ENCODE measurements at places on chromosomes 6 and 20.

DNA sequence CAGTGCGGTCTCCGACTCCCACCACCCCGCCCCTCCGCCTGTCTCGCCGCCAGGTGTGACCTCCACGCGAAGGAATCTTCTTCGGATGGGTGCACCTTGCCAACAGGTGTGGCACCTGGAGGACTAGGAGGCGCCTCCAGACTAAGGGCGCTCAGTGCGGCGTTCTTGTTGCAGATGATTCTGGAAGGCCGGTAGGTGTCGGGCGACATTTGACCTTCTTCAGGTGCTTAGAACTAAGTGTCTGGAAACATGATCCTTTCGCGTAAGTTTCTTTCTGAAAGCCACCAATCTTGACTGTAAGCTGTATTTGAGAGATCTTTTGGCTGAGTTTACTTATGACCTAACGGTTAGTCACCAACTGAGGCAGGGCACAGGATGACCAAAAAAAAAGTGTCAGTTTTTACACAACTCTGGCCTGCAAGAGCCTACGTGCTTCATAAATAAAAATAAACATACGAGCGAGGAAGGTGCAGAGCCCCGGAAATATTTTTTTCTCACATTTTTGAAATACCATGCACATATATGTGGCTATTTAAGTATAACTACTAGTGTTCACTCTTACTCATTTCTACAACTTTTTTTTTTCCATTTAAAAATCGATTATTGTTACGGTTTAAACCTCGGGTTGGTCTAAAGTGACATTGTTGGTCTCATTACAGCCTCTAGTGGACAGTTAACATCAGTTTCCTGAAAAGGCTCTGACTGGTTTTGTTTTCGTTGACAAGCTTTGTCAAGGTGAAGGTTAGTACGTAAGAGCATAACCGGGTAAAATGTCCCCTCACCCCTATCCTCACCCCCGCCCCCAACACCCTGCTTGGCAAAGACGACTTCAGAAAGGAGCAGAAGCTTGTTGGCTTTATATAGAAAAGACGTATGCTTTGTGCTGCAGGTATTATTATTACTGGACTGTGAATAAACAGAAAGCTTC, 1.6 kb upstream of the ATXN1 start:
- peak; percentile 21 for DNase-seq

- no peak for DNase-seq
Observed at GRCh38 chr6:72813807-72814596, 192.1 kb downstream of the KCNQ5 start.

DNA sequence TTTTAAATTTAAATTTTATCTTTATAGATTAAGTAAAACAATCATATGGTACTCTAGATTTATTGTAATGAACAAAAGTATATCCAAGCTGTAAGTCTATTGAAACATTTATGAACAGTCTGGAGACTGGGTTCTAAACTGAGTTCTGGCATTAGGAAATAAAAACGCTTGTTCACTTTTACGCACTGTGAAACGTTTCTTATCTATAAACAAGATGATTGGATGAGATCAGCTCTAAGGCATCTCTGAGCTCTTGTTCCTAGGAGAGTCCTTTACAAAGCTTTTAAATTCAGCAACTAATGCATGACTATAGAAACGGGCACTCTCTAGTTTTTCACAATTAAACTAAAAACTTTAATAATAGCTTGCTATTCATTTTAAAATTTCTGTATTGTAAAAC, 6.8 kb downstream of the HUS1B start:
- no peak for DNase-seq

- no peak for DNase-seq
Observed at GRCh38 chr6:9503111-9503761, 911.6 kb downstream of the TFAP2A start.

- DNase-seq = no peak
Observed at GRCh38 chr6:56862415-56863175, 92.3 kb upstream of the BEND6 start.

DNA sequence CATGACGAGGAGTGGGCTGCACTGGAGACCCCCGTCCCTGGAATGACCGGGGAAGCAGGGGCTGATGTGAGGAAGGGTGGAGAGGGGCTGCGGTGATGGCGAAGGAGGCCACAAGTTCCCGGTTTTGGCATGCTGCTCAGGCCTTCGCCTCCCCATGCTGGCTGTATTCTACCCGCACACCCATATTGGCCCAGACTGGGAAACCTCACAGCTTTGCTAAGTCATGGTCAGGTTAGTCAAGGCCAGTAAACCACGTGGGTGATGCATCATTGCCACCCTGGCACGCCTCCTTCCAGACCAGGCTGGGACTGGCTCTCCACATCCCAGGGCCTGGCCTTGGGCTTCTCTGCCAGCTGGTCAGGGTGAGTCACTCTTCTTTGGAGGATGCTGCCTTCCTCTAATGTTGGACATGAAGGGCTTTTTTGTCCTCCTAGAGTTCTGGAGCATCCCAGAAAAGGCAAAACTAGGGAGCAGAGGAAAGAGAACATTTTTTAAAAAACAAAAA, 53.8 kb downstream of the PCNA start:
- no peak for DNase-seq

DNA sequence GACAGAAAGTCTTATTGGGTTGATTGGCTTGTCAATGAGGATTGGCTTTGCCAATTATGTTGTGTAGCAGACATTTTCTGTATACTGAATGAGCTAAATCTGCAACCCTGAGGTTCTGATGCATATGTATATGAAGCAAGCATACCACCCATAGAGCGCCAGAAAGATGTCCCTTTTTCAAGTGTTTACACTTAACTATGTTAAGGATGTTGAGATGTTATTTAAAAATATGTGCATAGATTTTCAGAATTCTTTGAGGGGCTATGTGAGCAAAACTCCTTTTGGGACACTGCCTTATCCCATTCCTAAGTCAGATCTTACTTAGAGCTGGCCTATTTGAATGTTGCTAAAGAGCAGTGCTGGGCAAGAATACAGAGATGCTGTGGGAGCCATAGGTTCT, 1.9 kb downstream of the AIG1 start:
- DNase-seq = no peak

DNA sequence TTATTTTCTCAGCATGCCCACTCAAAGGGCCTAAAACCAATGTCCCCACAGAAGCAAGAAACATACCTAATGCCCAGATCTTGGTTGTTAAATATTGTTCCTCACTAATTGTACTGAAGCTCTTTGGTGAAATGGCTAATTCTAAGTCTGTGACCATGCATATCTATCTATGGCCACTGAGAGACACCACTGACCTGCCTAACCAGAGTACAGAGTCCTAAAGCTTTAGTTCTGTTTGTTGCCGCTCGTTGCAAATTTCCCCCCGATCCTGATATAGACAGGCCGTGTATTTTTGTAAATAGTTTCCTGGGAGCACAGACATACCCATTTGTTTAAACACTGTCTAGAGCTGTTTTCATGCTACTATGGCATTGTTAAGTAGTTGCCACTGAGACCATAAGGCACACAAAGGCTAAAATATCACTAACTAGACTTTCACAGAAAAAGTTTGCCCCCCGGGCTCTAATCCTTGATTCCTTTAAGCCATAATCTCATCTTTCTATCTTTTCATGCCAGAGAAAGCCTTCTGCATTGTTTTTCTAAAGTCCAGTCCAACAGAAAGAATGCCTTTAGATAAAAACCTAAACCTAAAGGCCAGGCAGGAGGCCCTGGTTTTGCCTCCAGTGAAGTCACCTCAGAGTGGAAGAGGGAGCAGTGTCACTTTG, 48.7 kb downstream of the DNAAF9 start:
- DNase-seq = no peak

- DNase-seq = no peak
Observed at GRCh38 chr6:155455766-155456165, at the start of gene NOX3. TSS of gene NOX3 (minus strand) at chr6:155455839. CDS start at chr6:155455800, 39 bp downstream.

DNA sequence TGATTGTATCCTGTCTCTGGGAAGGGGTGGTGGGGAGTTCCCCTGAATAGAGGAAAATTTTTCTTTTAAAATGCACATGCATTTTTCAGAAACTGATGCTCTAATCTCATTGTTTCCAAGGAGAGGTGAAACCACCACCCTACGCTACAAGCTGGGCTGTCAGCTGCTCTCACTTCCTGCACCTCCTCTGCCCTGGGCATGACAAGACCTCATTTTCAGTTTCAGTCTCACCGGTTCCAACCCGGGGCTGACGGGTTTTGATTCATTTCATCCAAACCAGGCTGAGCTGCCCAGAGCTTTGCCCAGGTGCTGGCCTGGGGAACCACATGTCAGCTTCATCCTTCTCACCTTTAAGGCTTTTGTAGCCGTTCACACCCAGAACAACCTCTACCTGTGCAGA, 99.7 kb downstream of the EYA2 start:
- peak; percentile 1 for DNase-seq

DNA sequence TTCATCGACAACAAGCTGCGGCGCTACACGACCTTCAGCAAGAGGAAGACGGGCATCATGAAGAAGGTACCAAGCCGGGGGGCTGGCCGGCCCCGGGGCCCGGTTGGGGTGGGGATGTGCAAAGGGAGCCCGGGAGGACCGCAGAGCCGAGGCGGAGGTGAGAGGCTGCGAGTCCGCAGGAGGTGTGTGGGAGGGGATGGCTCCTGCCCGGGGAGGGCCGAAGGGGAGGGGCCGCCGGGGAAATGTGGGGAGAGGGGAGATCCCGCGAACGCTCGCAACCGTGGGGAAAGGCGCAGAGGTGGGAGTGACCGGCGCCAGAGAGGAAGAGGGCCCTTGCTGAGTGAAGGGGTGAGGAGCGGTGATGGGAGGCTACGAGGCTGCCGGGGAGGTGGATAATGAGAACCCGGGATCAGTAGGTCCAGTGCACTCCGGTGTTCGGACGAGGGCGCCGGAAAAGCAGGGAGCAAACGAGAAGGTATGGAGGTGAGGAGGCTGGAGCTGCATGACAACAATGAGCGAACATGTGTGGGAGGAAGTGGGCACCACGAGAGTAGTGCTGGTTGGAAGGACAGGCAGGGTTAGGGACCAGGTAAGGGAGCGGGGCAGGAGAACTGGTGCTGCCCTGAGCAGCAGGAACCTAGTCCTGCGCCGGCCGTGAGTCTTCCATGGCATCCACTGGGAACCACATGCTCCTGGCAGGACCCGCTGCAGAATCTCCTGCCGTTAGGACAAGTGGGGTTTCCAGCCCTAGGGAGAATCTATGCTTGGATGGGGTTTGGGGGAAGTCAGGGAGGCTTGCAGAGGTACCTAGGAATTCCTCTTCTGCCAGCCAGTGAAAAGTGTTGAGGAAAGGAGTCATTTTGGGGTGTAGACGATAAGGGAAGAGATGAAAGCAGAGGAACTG, 1.3 kb downstream of the SRF start:
- DNase-seq = peak; percentile 24

DNA sequence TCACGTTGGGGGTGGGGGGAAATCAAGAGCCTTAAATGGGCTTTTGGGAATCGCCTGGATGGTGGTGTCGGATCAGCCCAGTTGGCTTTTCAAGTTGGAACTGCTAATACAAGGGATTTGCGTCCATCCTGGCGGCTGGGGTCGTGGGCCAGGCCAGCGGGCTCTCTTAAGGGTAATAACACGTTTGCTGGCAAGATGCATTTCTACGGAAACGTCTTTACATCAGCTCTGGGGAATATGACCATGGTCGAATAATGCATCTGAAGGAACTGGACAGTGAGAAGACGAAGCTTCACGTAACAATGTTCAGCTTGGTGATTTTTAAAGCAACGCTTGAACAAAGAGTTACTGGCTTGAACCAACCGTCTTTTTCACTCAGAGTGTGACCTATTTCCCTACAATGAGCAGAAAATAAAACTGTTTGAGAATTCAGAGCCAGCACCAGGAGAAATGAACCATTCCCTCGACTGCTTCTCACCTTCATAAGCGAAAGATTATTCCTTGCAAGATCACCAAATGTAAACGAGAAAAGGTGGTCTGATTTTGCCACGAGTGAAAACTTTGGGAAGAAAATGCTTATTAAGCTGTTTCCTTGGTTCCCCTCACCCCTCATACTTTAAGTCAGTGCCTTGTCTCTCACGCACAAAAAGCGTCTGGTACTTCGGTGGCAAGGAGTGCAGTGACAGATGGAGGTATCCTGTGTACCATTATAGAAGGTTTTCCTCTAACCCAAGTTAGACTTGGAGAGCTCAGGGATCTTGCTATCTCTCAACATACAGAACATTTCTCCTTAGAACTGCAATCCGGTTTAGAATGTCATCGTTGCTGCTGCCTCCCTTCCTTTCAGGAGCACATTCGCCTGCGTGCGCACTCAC, 1.4 kb upstream of the MARCKS start:
- no peak for DNase-seq

GRCh38 chr6:17847203-17847760, 140.2 kb downstream of the KIF13A start:
- DNase-seq = no peak

GRCh38 chr6:137631323-137631722, 137.1 kb upstream of the OLIG3 start:
- DNase-seq = no peak

GRCh38 chr6:43203029-43203717, 21.2 kb downstream of the CUL9 start:
- no peak for DNase-seq

DNA sequence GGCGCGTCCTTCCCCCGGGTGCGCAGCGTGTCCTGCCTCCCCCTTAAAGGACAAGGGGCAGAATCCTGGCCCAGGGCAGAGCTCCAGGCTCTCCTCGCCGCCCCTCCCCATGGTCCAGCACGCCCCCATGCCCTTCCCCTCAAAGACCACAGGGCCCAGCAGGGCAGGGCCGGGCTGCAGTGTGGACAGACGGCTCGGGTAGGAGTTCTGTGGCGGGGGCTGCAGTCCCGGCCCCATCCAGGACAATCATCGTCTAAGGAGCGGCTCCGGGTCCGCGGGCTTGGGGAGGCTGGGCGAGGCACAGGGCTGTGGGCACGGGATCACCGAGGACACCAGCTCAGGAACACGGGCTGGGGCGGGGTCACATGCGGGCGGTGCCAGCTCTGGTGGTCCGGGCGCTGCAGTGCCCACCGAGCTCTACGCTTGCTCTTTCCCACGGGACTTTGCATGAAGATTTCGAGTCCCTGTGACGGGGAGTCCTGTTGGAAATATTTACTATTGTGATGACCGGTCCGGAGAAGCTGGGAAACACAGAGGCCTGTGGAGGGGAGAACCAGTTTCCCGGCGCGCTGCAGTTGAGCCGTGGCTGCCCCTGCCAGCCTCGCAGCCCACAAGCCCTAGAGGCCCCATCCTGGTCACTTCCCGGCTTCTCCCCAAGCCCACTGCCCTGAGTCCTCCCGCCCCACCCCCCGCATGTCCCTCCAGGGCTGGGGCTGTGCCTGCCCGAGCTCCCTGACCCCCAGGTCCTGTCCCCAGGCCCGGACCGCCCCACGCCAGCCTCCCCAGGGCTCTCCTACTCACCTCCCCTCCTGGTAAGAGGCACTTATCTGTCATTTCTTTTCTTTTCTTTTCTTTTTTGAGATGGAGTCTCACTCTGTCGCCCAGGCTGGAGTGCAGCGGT, 20.6 kb downstream of the SLC17A9 start:
- DNase-seq = no peak

DNA sequence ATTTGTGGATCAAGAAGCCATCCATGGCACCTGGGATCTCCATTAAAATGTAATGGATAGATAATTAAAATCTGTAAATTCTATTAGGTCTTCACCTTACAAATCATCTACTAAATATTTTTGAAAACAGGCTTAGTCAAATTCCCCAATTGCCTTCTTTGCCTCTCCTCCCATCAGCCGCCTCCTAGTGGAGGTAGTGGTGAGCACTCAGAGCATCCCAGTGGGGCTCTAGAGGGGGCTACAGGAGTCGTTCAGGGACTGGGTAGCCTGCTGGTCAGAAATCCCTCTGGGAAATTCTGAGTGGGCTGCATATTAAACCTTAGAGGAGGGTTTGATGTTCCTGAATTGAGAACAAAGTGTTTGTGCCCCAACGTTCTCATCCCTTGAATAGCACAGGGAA, 20.8 kb upstream of the PAX1 start:
- DNase-seq = no peak

All from stimulated activated CD4-positive, alpha-beta T cell treated with anti-CD3 and anti-CD28 coated beads, Interleukin-1b, Interleukin-23, amount 100 ng/mL, for 4 hours (primary cell).